ENCODE measurements at places on chromosomes 11 and 22.

GRCh38 chr11:12253843-12254281, 123.5 kb upstream of the PARVA start:
- no peak for DNase-seq

- DNase-seq: no peak
Measured at GRCh38 chr11:13073119-13073981, 64.2 kb downstream of the RASSF10 start.

DNA sequence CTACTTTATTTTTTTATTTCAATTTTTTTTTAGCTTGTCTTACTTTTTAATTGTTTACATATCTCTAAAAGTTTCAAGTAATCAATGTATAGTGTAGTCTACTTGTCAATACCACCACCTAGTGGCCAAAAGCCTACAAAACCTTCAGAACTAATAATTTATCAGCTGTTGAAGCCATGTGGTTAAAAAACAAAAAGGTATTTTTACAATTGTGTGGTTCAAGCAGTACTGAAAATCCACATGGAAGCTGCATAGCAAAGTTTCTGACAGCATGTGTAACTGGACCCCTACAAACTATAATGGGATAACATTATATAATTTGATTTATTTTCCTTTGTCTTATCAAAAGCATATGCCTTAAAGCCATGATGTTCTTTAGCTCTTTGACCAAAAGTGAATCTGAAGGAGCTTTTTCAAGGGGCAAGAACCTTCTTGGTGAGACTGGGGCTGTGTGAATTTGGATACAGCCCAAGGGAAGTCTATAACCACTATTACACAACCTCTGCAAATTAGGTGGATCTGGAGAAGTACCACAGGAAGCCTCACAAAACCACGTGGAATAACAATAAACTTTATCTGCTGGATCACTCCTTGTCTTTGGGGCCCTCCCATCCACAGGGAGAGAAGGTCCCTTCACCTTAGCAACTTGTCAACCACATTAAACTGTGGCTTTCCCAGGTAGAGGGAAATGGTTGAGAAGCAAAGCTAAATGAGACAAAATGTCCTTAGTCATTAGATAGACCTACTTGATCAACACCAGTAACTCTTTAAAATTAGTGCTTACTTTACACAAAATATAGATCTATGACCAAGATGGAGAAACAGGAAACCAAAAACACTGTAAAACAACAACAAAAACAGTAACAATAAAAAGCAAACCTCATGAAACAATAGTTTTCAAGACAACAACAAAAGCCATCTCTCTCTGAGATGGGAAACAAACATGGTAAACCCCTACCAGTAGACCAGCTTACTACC, 9.9 kb downstream of the NARS2 start:
- peak; percentile 54 for DNase-seq

DNA sequence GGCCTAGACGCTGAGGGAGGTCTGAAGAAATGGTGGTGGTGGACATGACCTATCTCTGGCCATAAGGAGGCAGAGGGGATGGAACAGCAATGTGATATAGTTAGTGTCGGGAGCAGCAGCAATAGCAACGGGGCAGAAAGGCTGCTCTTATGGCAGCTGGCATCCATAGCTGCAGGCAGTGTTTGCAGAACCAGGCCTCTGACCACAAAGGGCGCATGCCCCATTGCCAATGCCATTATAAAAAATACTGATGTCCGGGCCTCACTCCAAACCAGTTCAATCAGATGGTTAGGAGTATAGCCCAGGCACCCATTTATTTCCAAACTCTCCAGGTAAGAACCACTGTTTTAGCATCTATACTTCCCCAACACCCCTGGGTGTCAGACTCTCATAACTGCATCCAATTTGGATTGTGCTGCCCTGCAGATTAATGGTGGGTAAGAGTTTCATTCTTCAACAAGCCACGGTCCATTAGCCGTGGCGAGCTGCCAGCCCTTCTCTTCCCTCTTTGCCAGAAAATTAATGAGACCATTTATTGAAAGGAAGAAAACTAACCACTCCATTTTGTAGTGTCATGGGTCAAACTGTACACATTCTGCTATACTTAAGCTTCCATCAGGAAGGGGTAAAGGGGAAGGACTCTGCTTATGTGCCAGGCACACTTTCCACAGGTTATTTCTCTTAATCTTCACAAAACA, 72.8 kb upstream of the SPON1 start:
- DNase-seq: no peak

- DNase-seq: no peak
Measured at GRCh38 chr22:45420539-45420938, 7.0 kb downstream of the RIBC2 start.

- peak; percentile 36 for DNase-seq
Measured at GRCh38 chr22:26086359-26086758, 82.9 kb upstream of the SEZ6L start.

DNA sequence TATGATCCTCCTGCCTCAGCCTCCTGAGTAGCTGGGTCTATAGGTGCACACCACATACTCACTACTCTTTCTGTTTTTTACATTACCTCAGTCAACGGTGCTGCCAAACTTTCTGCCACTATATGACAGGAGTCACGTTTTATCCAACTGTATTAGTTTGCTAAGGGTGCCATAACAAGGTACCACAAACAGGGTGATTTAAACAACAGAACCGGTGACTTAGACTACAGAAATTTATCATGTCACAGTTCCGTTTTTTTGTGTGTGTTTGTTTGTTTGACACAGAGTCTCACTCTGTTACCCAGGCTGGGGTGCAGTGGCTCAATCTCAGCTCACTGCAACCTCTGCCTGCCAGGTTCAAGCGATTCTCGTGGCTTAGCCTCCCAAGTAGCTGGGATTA, 6.3 kb upstream of the SWAP70 start:
- DNase-seq: no peak

DNA sequence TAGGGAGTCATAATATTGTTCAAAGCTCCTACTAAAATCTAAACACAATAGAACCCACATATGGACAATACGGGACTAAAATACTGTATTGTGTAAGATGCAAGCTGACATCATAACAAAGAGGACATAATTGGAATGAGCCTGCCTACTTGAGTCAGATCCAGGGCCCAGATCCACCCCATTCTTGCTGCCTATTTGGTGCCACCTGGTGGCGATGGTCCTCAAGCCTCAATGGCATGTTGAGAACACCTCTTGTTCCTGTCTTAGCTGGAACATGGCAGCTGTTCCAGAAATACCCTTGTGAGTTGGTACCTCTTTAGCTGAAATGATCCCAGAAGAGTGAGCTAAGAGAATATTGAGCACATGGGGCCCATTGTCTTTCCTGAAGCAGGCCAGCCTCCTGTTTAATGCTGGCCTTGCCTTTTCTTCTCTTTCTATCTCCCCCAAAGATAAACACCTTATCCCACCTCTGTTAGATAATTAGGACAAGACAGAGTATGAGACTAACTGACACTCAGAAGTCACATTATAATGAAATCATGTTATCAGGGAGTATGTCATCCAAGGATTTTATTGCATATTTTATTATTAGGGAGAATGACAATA, 680.9 kb upstream of the ANO5 start:
- DNase-seq: peak; percentile 85
